ENCODE measurements at places on chromosomes 13 and 19. TPM values are rescaled to one million over a fixed set of nuclear protein-coding genes. Genes with fewer than 3 reads are reported as not detected.

Gene GARIN5A
- total RNA-seq, result 2.0 TPM

Gene C2CD4C
- total RNA-seq, result 13.6 TPM

Gene KIR2DL3
- total RNA-seq, result not detected

Gene FREM2
- total RNA-seq, result 0.15 TPM

Gene CEACAM5
- total RNA-seq, result 0.51 TPM

Gene MIER2
- 32.1 TPM for total RNA-seq

Gene THOP1
- total RNA-seq, result 143 TPM

Gene KCNRG
- total RNA-seq, result 0.31 TPM

Gene MCEMP1
- not detected for total RNA-seq

Gene ZNF808
- total RNA-seq, result 19.1 TPM

Gene IZUMO4
- total RNA-seq, result 5.4 TPM

Gene CBLC
- 0.80 TPM for total RNA-seq

Gene LACC1
- 2.1 TPM for total RNA-seq

Gene IZUMO2
- not detected for total RNA-seq

Gene LRRC4B
- 0.57 TPM for total RNA-seq

Gene SPIB
- total RNA-seq, result not detected

DNA sequence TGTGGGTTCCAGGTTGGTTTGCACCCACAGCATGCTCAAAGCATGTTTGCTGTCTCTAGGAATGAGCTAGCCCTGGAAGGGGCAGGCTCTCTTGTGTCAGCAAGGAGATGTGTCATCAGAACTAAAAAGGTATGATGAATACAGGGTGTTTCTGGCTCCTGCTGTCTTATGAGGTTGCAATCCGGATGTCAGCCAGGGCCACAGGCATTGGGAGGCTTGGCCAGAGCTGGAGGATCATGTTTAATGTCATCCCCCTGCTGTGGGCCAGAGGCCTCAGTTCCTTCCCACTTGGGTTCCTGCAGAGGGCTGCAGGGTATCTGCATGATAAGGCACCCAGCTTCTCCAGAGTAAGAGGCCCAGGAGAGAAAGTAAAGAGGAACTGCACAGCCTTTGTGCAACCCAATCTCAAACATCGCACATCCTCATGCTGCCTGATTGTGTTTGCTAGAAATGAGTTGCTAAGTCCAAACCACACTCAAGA, 193.6 kb downstream of the COL4A1 start:
- DNase-seq, result no peak

GRCh38 chr13:49806126-49806536, 13.6 kb upstream of the KPNA3 start:
- DNase-seq, result no peak

GRCh38 chr13:47408546-47409319, 511.9 kb upstream of the HTR2A start:
- DNase-seq, result peak; percentile 46

- no peak for DNase-seq
Observed at GRCh38 chr19:51327066-51328001, 14.6 kb downstream of the VSIG10L start.

DNA sequence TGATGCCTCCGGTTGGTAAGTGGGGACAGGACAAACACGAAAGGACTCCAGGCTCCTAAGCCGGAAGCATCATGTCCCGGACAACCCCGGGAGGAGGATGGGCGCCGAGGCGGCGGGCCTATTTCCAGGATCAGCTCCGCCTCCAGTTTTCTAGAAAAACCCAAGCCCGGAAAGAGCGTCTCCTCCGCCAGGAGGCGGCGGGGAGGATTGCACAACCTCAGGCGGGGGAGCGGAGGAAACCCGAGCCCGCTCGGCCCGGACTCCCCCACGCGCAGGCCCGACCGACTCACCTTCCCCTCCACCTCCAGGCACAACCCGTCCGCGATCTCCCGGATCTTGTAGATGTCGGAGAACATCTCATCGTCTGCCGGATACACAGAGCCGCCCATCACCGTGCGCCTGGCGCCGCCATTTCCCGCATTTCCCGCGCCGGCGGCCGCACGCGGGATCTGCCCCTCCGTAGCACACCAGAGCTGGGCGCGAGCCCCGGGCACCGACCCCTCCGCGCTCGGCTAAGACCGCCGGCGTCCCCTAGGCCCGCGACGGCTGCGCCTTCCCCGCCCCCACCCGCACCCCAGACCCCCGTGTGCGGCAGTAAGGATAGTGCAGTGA, 455 bp downstream of the TPT1 start:
- no peak for DNase-seq

DNA sequence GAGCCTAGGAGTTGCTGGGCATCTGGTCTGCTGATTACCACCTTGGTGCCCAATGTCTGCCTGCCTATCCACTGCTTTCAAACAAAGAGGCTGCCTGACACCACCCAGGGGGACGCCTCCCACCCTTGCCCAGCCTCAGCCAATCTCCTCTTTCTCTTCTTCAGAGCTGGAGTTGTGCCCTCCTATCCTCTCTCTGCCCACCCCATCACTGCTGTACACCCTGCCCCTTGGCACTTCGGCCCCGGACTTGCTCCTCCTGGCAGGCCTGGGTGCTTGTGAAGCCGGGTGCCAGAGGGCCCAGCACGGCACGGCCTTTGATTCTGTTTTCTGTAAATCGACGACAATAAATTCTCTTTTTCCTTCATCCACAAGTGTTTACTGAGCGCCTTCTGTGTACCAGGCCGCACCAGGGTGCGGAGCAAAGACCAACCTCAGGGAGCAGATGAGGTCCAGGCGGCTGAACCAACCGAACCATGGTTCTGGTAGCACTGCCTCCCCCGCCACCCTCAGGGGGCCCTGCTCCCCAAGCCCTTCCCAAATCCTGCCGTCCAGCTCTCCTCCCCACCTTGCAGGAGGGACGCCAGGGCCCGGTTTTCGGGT, 5.0 kb downstream of the RNF225 start:
- DNase-seq, result no peak

- DNase-seq, result no peak
Observed at GRCh38 chr13:44967704-44968433, 21.4 kb downstream of the NUFIP1 start.

DNA sequence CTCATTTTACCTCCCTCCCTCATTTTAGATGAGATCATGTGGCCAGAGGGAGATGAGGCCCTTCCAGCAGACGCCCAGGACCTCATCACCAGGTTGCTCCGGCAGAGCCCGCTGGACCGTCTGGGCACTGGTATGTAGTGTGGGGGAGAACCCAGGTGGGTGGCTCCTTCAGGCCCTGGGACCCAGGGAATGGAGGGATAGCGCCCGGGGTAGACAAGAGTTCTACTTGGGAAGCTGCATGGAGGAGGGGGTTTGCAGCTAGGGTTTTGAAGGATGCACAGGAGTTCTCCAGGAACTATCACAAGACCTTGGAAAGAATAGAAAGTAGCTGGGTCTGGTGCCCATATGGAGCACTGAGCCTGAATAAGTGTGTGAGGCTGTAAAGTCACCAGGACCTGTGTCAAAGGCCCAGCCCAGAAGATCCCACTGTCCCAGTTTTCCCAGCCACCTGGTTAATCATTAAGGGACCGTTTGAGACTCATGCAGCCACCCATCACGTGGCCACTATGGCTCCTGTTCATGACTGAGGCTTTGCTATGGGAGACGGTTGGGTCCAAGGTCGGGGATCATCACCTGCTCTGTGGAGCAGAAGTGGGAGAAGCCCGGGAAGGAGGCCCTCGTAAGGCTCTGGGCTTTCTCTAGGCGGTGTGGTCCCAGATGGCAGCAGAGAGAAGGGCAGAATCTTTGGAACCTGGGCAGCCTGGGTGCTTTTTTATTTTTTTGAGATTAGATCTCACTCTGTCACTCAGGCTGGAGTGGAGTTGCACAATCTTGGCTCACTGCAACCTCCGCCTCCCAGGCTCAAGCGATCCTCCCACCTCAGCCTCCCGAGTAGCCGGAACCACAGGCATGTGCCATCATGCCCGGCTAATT, 17.0 kb upstream of the PIK3R2 start:
- no peak for DNase-seq

DNA sequence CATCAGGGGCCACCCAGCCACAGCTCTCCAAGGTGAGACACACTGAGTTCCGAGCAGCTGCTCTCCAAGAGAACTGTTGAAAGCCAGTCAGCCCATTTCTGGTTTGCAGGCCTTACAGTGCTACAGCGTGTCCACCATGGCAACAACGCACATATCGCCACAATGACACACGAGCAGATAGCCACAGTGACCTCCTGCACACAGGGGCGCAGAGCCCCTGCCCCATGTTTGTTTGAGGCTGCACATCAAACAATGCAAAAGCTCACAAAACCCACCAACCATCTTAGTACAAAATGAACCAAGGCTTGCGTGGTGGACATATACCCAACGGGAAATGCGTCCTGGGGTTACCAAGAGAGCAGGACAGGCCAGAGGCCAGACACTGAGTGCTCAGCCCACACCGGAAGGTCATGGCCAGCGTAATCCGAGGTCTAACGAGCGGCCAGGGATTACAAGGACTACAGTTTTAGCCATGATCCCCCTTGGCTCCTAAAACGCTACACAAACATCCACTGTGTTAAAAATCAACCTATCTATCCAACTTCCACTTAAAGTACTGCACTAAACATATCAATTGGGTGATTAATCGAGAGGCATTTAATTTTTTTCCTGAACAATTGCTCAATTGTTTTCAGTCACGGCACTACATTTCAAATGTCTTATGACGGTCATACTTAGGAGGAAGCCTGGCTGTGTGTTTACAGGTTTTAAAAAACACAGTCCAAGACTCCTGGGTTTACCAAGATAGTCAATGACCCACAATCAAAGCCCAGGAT, 56.0 kb downstream of the STK24 start:
- DNase-seq, result no peak

DNA sequence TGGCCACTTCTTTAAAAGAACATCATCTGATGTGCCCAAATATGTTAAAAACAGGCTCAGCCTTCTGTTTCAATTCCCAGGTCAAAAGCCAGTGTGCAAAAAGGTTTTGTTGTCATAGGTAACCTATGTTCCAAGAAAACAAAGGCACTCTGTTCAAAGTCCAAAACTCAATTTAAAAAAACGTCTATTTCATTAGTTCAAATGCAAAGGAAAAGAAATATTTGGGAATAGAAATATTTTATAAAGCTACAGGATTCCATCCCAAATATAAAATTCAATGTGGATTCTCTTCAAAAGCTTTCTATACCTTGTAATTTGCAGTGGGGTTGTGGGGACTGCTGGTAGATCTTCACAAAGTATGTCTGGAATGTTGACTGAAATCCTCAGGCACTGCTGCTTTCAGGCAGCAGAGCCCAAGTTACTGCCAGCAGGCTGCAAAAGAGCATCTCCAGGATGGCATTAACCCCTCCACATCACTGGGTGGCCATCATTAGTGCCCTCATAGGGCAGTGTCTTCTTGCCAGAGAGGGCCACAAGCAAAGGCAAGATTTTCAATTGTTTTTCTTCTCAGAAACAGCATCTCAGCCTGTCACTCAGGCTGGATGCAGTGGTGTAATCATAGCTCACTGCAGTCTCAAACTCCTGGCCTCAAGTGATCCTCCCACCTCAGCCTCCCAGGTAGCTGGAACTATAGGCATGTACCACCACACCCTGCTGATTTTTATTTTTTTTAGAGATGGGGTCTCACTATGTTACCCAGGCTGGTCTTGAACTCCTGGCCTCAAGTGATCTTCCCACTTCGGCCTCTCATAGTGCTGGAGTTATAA, 22.8 kb upstream of the STK24 start:
- DNase-seq, result no peak

GRCh38 chr13:49210669-49211068, 9.5 kb upstream of the MLNR start:
- DNase-seq, result no peak

DNA sequence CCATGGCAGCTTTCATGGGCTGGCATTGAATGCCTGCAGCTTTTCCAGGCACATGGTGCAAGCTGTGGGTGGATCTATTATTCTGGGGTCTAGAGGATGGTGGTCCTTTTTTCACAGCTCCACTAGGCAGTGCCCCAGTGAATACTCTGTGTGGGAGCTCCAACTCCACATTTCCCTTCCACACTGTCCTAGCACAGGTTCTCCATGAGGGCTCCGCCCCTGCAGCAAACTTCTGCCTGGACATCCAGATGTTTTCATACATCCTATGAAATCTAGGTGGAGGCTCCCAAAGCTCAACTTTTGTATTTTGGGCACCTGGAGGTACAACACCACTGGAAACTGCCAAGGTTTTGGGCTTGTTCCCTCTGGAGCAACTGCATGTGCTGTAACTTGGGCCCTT, 450.6 kb downstream of the LMO7 start:
- no peak for DNase-seq

DNA sequence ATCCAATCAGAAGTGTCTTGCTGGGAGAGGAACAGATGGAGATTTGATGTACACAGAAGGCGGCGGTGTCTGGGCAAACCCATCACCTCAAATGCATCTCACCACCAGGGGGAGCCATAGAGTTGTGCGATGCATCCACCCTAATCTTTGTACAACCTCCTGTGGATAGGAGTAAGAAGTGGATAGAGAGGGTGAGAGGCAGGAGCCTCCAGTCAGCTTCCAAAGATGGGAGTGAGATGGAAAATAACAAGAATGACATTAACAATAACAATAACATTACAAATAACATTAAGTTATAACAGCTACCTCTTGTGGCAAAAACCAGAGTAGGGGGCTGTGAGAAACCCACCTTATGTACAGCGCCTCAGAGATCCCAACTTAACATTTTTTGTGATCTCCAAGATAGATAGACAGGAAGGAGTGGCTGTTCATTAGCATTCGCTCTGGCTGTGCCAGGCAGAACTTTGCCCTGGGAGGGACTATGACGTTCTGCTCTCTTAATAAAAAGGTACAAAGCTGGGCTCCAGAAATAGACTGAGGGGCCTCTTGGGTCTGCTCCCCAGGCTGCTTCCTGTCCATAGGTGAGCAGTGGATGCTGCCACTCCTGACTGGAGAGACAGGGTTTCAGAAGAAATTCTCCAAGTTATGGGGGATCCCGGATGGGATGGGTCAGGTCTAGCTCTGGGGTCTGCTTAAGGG, 5.2 kb upstream of the CEACAM18 start:
- peak; percentile 38 for DNase-seq

- no peak for DNase-seq
Observed at GRCh38 chr13:99731747-99732146, 230.5 kb downstream of the TM9SF2 start.

Measured in Panc1 (cell line).